ENCODE measurements at places on chromosomes 7 and 10.

DNA sequence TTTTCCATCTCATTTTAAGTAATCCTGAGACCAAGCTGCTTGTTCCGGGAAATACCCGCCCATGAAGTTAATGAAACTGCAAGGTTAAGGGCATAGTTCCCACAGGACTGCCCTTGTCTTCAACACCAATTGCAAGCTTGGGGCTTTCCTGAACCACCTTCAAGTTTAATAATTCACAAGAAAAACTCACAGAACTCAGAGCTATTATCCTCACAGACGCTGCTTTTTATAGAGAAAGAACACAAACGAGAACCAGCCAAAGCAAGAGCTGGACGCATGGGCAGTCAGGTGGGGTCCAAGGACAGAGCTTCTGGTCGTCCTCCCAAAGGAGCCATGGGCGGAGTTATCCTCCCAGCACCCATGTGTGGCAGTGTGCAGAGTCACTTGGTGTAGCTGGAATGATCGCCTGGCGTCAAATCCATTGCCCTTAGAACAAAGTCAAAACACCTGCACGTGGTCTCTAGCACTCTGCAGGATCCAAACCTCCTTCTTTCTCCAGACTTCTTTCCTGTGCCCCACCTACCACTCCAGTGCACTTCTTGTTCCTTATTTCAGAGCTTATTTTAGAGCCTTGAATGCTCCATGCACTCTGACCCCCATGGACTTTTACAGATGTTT lies 56.7 kb downstream of the SNX10 start:
- DNase-seq, result peak; percentile 78

- DNase-seq, result no peak
Measured at GRCh38 chr10:30709700-30710358, 80.3 kb upstream of the LYZL2 start.

- DNase-seq, result no peak
Measured at GRCh38 chr7:71301167-71301566, 169.2 kb downstream of the GALNT17 start.

DNA sequence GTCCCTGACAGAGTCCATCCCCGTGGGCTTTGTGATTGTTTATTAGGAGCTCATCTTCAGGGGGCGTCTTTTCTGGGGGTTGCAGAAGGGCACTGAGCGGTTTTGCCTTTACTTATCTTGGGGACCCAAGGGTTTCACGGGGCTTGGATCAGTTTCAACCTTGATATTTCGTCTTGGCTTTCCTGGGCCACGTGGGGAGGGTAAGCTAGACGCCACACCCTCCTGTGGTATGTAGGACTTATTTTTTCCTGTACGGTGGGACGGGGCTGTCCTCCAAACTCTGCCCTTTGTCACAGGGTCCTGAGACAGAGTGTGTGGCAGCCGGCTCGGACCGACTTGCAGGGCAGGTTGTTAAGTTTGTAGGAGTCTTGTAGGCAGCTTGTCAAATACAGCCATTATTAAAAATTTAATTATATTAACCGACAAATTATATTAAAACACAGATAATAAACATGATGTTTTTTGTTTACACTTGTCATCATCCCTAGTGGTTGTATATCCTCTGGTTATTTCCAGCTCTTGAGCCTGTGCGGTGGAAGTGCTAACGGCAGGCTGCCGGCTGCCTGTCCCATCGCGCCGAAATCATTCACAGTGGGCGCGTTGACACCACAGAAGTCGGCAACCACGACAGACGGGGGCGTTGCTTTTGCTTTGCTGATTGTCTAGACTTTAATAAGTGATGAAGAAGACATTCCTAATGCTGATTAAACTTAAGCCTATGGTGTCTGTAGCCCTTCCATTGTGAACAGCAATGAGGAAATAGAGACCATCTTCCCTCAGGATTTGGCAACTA lies 193.2 kb downstream of the DNAJB6 start:
- DNase-seq, result no peak

GRCh38 chr7:145737617-145738016 lies 379.0 kb upstream of the CNTNAP2 start:
- DNase-seq, result no peak

- no peak for DNase-seq
Measured at GRCh38 chr10:25698638-25699037, 235.4 kb upstream of the MYO3A start.

- DNase-seq, result no peak
Measured at GRCh38 chr10:62903828-62904227, 87.7 kb upstream of the EGR2 start.
